ENCODE measurements at places on chromosomes 5 and 9.

DNA sequence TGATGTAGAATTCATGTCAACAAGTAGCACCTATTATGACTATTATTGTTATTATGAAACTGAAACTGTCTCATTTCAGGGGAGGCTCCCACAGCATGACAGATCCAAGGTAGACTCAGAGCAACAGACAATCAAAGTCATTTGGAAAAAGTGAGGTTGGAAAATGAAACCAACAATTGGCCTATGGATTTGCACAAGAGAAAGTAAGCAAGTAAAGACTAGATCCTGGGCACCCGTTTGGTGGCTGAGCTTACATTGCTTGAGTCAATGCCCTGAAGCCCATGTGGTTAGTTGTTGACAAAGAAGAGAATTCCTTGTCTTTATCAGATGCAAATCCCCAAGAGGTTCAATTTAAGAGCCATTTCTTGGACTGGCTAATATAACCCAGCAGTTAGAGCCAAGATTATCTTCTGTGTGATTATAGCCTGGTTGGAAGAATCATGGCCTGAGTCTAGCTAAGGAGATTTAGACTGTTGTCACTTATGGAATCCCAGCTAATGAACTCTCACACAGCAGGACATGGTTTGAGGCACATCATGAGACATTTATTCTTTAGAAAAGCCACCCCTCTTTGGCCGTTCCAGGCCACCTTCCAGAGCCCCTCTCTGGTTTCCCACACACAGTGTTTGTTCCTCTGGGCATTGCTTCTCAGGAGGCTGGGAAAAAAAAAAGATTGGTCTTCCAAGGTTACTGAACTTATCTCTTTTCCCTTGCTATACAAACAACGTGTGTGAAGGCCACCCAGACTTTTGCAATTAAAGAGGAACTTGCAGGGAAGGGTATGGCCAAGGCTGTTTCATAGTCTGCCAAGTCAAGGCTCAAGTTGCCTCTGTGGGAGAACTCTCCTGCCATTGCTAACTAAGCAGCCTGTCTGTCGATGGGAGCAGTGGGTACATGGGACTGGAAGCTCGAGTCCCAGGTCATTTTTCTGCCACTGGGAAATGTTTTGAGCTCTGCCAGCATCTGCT lies 399.5 kb downstream of the ENC1 start:
- no peak for DNase-seq

GRCh38 chr5:147403651-147404640 lies 105.9 kb downstream of the DPYSL3 start:
- DNase-seq, result no peak

GRCh38 chr9:71769175-71770161 lies 1.2 kb upstream of the CEMIP2 start:
- peak; percentile 49 for DNase-seq

DNA sequence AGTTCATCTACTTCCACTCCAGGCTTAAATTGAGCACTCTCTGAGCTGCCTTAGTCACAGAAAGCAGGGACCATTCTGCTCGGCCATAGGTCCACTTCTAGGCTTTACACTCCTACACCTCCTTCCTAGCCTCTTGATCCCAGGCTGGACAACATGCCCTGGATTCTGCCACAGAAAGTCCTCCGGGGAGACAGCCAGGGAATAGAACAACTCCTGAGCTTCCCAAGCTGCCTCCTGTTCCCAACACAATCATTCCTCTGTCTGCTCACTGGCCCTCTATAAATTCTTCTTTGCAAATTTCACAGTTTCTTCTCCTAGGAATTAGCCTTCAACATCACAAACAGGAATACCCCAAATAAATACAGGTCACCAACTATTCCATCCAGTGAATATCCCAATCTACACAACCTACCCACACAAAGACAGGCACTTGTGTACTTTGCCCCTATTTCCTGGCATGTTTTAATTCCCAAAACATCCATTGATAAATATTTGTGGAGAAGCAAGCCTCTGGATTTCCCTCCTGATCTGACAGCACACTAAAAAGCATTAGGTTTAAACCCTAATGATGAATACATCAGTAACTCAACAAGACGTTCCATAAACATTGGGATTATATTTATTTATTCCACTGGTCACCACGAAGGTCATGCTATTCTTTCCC lies 125.5 kb downstream of the ENC1 start:
- no peak for DNase-seq

DNA sequence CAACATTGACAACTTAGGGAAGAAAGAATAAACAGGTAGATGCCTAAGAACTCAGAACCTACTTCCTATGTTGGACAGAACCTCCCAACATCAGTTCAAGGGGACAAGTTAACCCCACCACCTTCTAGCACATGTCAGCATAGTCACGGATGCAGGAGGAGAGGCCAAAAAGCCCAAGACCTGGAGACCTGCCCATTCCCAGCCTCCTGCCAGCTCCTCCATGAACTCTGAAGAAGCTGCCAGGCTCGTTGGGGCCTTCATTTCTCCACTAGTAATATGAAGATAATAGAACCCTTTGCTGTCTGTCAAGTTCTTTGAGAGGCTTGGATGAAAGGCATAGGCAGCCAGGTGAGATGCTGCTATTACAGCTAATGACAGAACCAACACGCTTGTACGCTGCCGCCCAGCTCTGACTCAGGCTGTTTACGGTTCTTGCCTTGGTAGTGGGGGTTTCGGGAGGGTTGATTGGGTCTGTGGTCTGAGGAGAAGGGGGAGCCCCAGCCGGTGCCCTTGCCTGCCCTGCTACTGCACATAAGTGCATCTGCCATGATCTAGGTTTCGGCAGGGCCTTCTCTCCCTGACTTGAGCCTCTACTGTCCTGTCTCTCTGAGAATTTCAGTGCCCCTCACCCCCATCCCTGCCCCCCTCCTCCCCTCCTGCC lies 82.2 kb downstream of the NRG2 start:
- DNase-seq, result no peak

DNA sequence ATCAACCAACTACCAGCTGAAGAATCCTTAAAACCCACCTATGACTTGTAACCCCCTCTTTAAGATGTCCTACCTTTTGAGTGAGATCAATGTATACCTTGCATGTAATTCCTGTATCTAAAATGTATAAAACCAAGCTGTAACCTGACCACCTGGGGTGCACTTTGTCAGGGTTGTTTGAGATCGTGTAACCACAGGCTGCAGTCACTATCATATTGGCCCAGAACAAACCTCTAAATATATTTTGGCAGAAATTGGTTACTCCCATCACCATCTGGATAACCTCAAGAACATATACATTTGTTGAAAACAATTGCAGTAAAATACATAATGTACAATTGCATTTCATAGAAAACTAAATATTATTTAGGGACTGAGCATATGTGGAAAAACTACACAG lies 8.4 kb downstream of the CARNMT1 start:
- no peak for DNase-seq

DNA sequence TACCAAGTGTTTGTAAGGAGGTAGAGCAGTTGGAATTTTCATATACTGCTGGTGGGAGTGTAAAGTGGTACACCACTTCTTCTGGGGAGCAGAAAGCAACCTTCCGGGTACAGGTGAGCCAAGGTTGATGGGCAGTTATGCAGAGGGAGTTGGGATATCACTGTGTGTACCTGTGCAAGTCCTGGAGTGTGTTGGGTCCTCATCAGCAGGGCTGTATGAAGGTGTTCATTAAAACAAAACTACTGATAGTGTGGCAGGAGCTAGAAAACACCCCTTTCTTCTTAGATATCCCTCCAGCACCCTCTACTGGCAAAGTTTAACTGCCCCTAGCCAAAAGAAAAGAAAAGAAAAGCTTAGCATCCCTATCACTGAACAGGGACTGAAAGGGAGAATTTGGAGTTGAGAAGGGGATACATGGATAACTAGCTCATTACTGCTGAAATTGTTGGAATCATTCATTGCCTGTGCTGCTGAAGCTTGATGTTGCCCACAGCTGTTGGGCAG lies 10.7 kb downstream of the MARCHF6 start:
- no peak for DNase-seq

- DNase-seq, result no peak
Observed at GRCh38 chr5:176995896-176996767, 10.4 kb downstream of the UIMC1 start.

DNA sequence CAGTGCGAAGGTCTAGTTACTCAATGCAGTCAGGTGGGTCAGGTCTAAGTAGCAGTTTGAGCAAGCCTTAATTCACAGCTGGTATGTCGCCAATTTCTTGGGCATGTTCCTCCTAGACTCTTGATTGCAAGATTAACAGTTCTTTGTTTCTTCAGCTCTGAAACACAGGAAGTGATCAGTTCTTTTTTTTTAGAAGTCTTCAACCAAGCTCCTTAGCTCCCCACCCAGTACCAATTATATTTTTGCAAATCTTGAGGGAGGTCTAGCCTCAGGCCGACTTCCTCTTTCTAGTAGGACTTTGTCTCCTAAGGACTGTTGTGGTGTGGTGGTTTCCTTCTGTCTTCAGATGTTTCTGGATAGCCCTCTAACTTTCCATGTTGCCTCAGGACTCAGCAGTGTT lies 2054.2 kb downstream of the MAT2B start:
- no peak for DNase-seq

- no peak for DNase-seq
Observed at GRCh38 chr9:89410641-89411350, 87.1 kb downstream of the SEMA4D start.

DNA sequence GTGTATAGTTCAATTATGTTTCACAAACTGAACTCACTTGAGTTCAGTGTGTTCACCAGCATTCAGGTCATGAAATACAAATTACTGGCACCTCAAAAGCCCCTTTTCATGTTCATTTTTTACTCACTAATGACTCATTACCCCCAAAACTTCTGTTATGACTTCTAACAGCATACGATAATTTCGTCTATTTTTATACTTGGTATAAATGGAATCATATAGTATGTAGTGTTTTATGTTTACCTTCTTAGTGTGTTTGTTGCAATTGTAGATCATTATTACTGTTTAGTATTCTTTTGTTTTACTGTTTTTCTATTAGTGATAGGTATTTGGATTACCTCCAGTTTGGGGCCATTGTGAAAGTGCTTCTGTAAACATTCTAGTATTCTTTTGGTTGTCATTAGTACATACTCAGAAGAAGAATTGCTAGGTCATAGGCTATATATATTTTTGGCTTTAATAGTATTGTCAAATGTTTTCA lies 33.4 kb downstream of the DDX4 start:
- DNase-seq, result no peak

- DNase-seq, result no peak
Observed at GRCh38 chr9:132160802-132161742, 786 bp upstream of the NTNG2 start.

DNA sequence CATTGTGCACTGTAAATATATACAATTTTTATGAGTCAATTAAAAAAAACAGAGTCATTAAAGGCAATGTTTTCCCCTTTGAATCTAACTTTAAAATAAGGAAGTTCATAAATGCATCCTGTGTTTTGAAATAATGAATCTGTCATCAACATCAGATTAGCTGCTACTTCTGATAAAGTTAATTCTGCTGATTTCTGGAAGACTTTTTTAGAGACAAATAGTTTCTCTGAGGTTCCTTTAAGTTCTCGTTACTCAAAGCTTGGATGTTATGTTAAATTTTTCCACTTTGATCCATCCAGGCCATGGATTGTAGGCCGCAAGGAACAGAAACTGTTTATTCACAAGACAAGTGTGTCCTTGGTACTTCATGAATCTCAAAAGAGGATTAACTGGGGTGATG lies 115.5 kb downstream of the CARTPT start:
- DNase-seq, result no peak

- no peak for DNase-seq
Observed at GRCh38 chr5:40386289-40386688, 293.4 kb upstream of the PTGER4 start.

GRCh38 chr9:16575142-16575985 lies 295.1 kb downstream of the BNC2 start:
- DNase-seq, result no peak

DNA sequence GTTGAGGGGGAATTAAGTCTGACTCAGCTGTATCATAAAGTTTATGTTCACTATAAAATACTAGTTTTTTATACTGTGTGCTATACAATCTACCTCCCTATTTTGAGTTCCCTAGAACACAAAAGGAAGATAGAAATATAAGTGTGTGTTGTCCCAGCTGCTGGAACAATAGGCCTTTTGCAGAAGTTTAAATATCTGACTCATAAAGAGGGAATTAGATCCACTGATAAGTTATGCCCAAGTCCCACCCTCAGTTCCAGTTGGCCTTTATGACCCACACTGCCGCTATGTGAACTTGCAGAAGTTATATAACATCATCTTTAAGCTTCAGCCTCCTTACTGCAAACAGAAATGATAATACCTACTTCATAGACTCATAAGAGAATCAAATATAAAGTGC lies 88.5 kb upstream of the DAB2 start:
- no peak for DNase-seq

GRCh38 chr5:172939071-172939470 lies 20.2 kb upstream of the RPL26L1 start:
- DNase-seq, result peak; percentile 27

DNA sequence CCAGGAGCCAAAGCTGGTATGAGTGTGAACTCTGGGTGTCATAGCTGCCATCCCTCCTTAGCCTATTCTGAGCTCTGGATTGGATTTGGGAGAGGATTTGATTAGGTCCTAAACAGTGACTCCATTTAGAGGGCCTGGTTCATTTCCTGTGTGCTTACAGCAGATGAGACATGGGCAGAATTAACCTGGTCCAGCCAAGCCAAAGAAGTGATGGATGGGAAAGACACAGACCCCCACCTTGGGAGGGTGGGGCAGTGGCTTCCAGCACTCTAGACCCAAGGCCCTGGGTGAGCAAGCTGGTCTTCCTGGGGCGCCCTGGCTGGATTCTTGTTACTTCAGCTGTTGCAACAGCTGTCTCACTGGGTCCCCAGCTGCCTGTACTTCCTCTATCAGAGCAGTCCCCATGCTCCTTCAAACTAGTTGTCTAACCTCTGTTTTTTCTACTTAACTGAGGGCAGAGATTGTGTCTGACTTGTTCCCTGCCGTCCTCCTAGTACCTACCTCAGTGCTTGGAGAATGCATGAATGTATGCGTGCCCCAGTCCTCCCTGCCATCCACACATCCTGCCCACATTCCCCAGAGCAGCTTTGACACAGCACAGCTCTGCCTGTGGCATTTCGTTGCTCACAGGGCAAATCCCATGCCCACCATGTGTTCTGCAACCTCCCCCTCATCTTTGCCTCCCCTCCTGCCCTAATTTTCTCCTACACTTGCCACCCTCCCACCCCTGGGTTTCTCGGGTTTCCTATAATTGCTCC lies 115.9 kb downstream of the RGS3 start:
- DNase-seq, result no peak

DNA sequence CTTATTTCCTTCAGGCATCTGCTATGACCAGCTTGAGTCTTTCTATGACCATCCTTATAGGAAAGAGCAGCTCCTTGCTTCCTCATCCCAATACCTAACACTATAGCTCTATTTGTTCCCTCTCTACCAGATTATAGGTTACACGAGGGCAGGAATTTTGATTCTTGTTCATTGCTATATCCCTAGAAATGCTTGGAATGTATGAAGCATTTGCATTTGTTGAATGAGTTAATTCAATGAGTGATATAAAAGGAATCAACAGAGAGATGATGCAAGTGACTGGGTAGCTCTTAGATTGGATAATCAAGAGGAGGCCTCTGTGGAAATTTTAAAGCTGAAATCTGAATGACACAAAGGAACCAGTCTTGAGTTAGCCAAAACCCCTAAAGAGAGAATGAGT lies 13.9 kb downstream of the ZCCHC9 start:
- no peak for DNase-seq

- no peak for DNase-seq
Observed at GRCh38 chr9:131017067-131017466, 8.1 kb downstream of the LAMC3 start.

- no peak for DNase-seq
Observed at GRCh38 chr9:131545786-131546335, 538 bp downstream of the PRRT1B start.
